ENCODE measurements at places on chromosomes 7 and 10. TPM values are rescaled to one million over a fixed set of nuclear protein-coding genes. Genes with fewer than 3 reads are reported as not detected.

The NOS3 gene
- total RNA-seq = 0.29 TPM

The LMTK2 gene
- 7.1 TPM for total RNA-seq

The COL13A1 gene
- 0.53 TPM for total RNA-seq

The TAS2R41 gene
- not detected for total RNA-seq

The HOXA4 gene
- 0.88 TPM for total RNA-seq

- DNase-seq = peak; percentile 54
These were observed 301.6 kb downstream of the SNX13 start for GRCh38 chr7:17638727-17639126.

DNA sequence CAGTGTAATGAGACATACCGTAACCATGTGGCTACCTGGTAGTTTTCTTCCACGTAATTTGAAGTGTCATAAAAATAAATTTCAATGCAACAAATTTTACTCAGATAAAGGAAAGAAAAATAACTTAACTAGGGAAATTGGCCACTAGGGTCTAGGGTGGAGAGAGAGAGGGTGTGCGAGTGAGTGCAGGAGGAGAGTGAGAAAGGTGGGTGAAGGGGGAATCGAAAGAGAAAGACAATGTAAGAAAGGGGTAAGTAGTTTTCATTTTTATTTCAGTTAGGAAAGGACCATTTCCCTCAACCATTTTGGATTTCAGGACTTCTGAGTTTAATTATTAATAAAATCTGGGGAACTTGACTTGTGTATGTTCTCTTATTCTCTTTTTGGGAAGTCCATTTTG lies 27.7 kb upstream of the GLI3 start:
- no peak for DNase-seq

DNA sequence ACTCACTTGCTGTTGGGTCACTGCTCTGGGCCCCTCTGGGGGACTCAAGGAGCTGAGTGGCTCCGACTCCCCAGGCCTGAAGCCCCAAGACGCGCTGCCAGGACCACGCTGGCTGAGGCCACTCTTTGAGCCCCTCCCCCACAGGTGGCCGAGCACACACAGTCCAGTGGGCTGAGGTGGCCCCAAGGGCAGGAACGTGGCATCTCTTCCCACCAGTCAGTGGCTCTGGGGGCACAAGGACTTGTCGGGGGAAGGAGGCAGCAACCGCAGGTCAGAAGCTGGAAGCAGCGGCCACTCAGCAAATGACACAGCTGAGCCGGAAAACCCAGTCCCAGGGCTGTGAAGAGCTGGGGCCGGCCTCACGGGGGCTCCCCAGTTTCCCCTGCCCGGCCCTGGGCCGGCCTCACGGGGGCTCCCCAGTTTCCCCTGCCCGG lies 24.1 kb downstream of the GRIFIN start:
- no peak for DNase-seq

DNA sequence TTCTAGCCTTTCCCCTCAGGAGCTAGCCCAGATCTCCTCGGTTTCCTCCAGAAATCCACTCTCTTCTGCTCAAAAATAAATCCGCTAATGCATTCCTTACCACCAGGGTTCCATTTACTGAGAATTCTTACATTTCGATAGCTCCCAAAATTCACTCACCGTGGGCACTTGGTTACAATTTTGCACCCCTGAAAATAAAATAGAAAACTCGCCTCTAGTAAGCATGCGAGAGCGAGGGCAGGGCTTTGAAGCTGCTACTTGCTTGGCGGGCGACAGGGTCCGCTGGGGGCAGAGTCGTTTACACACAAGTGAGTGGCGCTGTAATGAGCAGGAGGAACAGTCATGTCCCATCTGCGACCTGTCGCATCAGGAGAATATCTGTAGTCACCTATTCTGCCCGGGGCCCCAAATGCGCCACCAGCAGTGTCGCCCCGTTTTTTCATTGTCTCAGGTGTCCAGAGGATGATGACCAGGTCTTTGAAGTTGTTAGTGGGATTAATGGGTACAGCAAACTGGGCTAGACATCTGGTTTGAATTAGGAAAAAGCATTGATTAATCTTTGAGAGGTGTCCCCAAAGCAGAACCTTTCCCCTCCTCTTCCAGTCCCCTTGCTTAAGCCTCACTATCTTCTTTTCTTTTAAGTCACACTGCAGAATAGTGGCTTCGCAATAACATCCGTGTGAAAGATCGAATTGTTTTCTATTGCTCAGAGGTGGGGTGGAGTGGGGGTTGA lies 1.2 kb upstream of the MEOX2 start:
- DNase-seq = no peak

DNA sequence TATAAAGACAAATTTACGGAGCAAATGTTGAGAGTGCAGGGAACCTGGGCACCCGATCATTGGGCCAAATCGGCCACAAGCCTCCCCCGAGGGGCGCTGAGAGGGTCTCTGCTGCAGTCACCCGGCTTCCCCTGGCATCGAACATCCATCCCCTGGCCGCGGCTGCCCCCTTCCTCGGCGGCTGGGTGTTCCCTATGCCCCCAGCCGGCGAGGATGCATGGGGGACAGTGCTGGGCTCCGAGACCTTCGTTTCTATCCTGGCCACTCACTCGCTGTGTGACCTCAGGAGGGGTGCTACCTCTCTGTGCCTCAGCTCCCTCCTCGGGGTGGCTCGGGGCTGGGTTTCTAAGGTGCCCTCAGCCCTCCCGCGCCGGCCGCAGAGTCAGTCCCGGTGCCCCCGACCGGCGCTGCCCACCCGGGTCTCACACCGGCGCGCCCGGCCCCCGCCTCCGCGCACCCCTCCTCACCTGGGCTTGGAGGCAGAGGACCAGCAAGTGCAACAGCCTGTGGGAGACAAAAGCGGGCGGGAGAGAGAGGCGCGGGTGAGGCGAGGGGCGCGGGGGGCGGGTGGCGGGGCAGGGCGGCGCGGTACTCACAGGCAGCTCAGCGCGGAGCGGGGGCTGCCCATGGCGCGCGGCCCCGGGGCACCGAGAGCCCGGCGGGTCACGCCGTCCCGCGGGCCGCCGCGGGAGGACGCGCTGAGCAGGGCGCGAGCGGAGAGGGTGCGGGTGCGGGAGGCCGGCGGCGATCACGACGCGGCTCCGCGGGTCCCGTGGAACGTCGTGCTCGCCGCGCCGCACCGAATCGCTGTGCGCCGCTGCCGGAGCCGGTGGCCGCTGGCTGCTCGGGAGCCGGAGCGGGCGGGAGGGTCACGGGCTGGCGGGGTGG lies at the start of gene FGF8:
Gene FGF8, minus strand, starts transcription at position 842 of the 888 bp plus-strand sequence. Its CDS starts 214 bp downstream, at position 628.
- DNase-seq = no peak

- no peak for DNase-seq
These were observed 52.1 kb downstream of the WIPF3 start for GRCh38 chr7:29858191-29858951.

- DNase-seq = no peak
These were observed 634 bp upstream of the HOXA7 start for GRCh38 chr7:27156916-27157701.
